Stimulated activated CD4-positive, alpha-beta T cell treated with anti-CD3 and anti-CD28 coated beads, Interleukin-12 subunit alpha, Interleukin-12 subunit beta, amount 100 ng/mL, for 24 hours (primary cell): ENCODE measurements at places on chromosomes 2 and 18.

DNA sequence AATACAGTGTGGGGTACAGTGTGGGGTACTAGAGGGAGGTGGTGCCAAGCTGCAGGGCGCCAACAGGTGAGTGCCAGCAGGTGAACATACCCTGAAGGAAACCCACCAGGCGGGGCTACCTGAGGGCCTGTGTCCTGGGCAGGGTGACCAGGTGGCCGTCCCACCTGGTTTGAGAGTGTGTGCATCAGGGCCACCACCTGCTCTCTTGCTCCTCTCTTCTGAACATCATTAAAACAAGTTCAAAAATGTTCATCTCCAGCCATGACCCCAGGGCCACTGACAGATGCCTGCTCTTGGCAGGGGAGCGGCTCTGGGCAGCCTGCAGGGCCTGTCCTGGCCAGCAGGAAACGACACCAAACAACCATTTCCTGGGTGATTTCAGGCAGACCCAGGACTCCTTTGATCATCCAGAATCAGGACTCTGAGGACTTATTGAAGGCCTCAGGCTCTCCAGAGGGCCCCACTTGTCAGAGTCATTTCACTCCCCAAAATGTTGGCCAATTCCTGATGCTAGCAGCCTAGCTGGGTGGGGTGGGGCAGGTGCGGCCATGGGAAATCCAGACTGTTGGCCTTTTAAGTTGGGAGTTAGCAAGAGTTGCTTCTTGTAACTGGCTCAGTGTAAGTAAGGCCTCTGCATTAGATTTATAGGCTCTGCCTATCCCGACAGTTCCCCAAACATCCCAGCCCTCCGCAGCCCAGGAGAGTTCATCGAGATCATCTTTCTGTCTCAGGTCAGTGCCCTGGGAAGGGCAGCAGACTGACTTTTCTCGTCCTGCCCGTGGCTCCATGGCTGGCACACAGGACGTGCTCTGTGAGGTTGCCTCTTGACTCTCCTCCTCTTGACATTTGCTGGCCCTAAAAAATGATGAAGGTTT, 111.5 kb upstream of the ZNF236 start:
- no peak for DNase-seq

GRCh38 chr2:208195531-208195930, 5.7 kb upstream of the C2orf80 start:
- DNase-seq: no peak

DNA sequence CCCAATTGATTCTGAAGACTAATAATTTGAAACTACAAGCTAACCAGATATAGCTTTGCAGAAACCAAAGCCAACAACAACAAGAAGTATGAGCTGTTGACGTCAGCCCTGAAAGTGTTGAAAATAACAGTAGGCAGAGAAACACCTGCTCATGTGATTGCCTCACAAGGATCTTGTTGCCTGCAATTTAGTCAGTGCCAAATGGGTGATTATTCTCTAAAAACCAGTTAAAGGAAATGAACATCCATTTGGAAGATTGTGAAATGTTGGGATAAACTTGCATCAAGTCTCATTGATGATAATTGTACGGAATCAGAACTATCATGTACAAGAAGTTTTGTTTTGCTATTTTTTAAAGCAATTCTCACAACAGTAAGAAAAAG, 2.8 kb downstream of the CYTIP start:
- DNase-seq: no peak

- DNase-seq: no peak
Measured at GRCh38 chr2:131366643-131367042, 2.7 kb upstream of the RAB6D start.

- no peak for DNase-seq
Measured at GRCh38 chr2:219638948-219639755, 11.7 kb downstream of the SLC4A3 start.
